Activated CD8-positive, alpha-beta T cell treated with anti-CD3 and anti-CD28 coated beads, Interleukin-2, amount 10 ng/mL, durations not matched to agents 7 days and 5 days (primary cell): ENCODE measurements at places on chromosomes 12 and 14.

DNA sequence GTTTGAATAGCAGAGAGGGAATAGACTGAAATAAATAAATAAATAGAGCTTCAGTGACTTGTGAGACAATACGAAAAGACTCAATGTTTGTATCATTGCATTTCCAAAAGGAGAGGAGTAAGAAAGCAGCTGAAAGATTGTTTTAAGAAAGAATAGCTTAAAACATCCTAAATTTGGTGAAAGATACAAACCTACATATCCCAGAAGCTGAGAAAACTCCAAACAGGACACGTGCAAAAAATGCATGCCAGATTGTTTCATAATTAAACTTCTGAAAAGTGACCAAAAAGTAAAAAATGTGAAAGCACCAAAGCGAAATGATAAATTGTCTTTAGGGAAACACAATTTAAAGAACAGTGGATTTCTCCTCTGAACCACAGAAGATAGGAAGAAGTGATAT, 711.0 kb downstream of the AACS start:
- no peak for DNase-seq

- no peak for DNase-seq
These were observed at the start of gene CTSG for GRCh38 chr14:24576182-24576581. Gene CTSG, minus strand, starts transcription at chr14:24576250. Its CDS starts 27 bp downstream, at chr14:24576223.

GRCh38 chr14:93716746-93717667, 71.3 kb downstream of the PRIMA1 start:
- DNase-seq: no peak

DNA sequence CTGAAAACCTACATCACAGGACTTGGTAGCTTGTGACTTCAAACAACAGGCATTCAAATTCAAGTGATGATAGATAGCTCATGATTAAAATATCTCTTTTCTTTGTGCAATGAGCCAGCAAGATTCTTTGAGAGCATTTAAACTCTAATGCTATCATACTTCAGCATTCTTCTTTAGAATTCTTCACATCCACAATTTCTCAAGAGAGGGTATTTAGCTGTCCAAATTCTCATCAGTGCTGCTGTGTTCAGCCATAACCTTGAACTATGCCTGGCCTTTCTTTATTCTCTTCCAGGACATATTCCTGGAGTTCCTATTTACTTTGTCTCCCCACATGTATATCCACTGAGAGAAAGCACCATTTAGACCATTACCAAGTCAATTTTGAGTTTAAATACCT, 321.1 kb downstream of the EGLN3 start:
- DNase-seq: no peak

- DNase-seq: no peak
These were observed 186.2 kb downstream of the DUSP6 start for GRCh38 chr12:89166121-89166520.

DNA sequence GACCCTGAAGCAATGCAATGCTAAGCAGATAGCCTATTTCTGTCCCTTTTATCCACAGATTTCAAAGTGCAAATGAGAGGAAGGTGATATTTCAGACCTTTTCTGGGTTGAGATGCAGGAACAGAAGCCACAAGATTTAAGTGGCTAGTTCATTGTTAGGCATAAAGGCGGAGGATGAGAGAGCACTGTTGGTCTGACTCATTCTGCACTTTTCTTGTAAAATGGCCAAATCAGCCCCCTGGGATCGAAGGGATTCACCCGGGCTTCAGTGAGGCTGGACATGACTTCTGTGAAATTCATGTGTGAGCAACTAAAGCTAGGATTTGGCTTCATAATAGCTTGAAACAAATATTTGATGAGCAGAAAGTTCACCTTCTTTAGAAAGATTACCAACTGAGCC, 101.9 kb upstream of the OVCH1 start:
- no peak for DNase-seq

- no peak for DNase-seq
These were observed 77.6 kb downstream of the DPF3 start for GRCh38 chr14:72816287-72816686.

- no peak for DNase-seq
These were observed 1.5 kb upstream of the SUPT16H start for GRCh38 chr14:21385188-21385904.
